ENCODE measurements at places on chromosomes 3 and 15.

GRCh38 chr3:24773798-24774197 lies 279.1 kb upstream of the THRB start:
- no peak for DNase-seq

GRCh38 chr3:46713050-46713897 lies 4.4 kb downstream of the PRSS50 start:
- no peak for DNase-seq

- no peak for DNase-seq
These were observed 29.0 kb downstream of the NDUFB4 start for GRCh38 chr3:120625159-120625586.

- DNase-seq, result no peak
These were observed 95.2 kb downstream of the KBTBD8 start for GRCh38 chr3:67093305-67093704.

DNA sequence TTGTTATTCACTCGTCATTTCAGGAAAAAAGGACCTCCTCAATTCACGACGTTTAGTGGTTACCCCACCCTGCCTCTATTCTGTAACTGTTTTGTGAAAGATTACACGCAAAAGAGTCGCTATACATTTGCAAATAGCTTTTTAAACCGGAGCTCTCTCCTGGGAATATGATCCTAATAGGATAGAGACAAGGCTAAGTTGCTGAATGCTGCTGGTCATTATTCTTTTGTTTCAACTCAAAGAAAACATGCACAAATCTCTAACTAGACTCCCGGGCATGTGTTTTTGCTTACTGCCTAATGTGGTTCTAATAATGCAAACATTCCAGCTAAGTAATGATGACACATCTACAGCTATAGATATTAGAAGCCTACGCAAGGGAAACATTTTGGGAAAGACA lies 214.6 kb upstream of the MDFIC2 start:
- DNase-seq, result no peak

GRCh38 chr3:150922611-150923010 lies 17.4 kb upstream of the MINDY4B start:
- no peak for DNase-seq

- DNase-seq, result no peak
These were observed 131.7 kb upstream of the NR2E3 start for GRCh38 chr15:71678605-71679004.

DNA sequence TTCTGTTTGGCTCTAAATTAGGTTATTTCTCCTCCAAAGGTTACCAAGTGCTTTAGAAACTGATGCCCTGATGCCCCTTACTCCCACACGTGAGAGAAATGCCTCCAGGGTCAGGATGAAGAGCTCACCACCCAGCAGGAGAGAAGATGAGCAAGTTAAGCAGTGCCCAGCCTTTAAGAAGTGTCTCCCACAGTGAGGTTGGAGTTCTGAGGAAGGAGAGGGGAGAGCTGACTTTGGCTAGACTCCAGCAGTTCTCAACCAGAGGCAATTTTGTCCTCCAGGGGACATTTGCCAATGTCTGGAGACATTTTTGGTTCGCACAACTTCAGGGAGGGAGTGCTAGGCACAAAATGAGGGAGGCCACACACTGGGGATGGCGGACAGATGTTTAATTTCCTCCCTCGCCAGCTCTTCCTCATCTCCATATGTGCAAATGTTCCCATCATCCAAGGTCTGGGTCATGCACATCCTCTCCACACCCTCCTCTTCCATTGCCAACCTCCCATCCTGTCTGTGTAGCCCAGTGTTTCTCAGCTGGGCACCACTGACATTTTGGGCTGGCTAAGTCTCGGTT lies 50.6 kb upstream of the SLC7A14 start:
- no peak for DNase-seq

GRCh38 chr15:66765478-66766281 lies 63.6 kb downstream of the SMAD6 start:
- no peak for DNase-seq

GRCh38 chr3:35592589-35593295 lies 46.6 kb upstream of the ARPP21 start:
- no peak for DNase-seq

DNA sequence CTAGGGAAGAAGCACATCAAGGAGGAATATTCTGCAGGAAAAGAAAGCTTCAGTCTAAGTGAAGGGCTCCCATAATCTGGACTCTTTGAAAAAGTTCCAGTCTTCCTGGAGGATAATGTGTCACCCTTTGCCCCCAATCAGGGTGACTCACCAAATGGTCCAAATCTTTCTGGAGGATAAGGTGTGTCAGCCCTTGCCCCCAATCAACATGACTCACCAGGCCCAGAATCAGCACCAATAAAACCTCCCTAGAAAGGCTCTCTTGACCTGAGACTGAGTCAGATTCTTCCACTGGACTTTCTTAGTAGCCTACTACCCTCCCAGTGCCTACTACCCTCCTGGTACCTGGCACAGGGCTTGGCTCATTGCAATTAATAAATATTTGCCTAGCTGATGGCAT lies 9.5 kb upstream of the ARL14 start:
- no peak for DNase-seq

GRCh38 chr15:23642413-23643044 lies 5.1 kb downstream of the MAGEL2 start:
- DNase-seq, result no peak

DNA sequence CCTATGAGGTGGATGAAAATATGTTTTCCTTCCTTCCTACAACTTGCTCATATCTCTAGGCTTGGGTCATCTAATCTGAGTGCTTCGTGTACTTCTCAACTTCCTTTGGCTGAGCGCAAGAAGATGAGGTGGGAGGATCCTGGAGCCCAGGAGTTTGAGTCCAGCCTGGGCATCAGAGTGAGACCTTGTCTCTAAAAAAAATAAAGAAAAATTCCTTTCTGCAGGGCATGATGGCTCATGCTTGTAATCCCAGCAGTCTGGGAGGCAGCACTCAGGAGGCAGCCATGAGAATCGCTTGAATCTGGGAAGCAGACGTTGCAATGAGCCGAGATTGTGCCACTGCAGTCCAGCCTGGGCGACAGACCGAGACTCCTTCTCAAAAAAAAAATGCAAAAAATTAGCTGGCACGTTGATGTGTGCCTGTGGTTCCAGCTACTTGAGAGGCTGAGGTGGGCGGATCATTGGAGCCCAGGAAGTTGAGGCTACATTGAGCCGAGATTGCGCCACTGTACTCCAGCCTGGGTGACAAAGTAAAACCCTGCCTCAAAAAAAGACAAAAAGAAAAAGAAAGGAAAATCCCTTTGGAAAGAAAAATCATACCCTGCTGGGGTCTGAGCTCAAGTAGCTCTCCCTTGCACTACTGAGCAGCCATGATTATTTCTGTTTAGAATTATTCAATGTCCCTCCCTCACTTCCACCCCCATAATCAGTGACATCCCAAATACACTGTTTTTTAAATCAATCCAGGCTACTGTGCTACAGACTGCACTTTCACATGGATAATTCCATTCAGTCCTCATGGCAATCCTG lies 28.0 kb upstream of the RAB11A start:
- DNase-seq, result no peak

DNA sequence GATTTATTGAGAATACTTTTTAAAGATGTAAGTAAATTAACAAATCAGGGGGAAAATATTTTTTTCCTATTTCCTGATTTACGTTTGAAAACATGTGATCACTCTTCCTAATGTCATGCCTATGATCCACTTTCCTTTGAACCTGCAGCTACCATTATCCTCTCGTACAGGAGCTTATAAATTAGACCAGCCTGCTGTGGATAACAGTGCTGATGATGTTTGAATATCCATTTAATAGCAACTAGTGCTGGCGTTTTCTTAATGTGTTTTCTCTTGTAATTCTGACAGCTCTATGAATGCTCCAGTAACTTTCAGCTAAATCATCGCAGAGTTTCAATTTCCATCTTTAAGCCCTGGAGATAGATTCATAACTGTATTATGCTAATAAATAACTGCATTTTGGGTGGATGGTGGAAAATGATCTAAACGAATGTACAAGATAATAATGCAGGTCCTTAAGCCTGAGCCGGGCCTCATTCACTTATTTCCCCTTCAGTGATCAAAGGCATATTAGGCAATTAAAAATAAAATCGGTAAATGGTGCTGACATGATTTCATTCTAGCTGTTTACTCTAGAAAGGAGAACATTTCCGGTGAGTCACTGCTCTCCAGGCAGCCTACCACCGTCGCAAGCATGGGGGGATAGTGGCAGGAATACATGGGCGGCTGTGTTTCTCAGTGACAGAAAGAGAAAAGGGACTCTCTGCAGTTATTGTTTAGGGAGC lies 58.5 kb upstream of the SLC24A5 start:
- no peak for DNase-seq

GRCh38 chr3:38614091-38614490 lies 35.4 kb downstream of the SCN5A start:
- DNase-seq, result no peak

GRCh38 chr3:16868513-16868912 lies 16.2 kb upstream of the PLCL2 start:
- no peak for DNase-seq

- no peak for DNase-seq
These were observed 92.6 kb downstream of the ERC2 start for GRCh38 chr3:56375654-56376053.

DNA sequence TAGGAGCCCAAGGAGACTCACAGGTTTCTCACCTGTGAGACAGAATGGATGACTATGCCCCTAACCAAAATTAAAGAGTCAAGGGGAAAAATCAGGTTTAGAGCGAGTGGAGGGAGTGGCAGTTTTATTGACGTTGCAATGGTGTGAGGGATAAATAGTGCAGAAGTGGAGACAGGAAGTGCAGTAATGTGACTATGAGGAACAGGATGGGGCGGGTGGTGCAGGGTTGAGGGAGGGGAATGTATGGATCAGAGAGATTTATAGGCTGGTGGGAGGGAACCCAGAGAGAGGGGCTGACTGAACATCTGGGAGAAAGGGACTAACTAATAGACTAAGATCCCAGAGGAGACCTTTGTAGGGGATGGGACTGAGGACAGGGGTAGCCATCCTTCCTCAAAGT lies 26.5 kb downstream of the EIF2AK4 start:
- no peak for DNase-seq

DNA sequence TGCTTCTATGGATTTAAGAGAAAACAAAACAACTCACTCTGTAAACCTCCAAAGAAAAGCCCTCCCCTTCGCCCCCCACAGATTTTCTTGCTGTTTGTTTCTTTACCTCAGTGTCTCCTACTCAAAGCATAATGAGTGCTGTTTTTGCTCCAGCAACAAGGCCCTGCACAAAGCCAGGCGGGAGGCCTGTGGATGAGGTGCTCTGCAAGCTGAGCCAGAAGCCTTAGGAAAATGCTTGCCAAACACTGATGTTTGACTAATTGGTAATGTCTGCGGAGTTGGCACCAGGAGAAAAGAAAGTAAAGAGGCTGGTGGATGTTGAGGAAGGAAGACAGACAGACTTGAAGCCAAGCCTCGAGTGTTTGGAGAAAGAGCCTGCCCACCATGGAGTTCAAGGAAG lies 99.7 kb downstream of the RARB start:
- DNase-seq, result no peak

DNA sequence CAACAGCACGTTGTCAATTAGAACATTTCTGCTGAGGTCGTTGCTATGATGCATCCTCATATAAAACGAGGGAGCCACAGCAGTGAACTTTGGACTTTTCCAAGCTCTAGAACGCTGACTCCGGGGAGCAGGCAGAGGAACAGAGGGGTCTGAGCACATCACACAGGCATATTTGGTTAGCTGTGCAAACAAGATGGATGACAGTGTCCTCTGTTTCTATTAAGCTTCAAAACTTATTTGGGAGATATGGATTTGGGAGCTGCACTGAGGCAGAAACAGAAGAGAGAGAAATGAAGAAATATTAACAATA lies 278.0 kb upstream of the TBL1XR1 start:
- DNase-seq, result no peak

GRCh38 chr3:69090021-69090420 lies 5.3 kb downstream of the ARL6IP5 start:
- DNase-seq, result no peak

- no peak for DNase-seq
These were observed 43.1 kb downstream of the KLF13 start for GRCh38 chr15:31369727-31370126.

GRCh38 chr3:122107171-122107570 lies 52.0 kb downstream of the CD86 start:
- DNase-seq, result no peak

DNA sequence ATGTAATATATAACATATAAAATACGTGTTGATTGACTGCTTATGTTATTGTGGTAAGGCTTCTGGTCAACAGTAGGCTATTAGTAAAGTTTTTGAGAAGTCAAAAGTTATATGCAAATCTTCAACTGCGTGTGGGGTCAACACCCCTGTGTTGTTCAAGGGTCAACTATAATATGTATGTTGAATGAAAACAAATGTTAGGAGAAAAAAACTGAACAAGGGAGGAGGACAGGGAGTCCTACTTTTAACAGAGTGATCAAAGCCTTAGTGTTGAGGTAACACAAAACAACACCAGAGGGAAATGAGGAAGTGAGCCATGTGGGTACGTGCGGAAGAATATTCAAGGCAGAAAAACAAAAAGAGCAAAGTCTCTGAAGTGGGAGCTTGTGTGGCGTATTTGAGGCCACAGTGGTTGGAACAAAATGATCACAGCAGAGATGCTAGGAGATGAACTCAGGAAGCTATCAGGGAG lies 62.5 kb downstream of the SFMBT1 start:
- DNase-seq, result peak; percentile 3
